ENCODE measurements at places on chromosomes 12 and 14.
A peak's percentile ranks its signal among the peaks of the same experiment; 100 is the strongest.

DNA sequence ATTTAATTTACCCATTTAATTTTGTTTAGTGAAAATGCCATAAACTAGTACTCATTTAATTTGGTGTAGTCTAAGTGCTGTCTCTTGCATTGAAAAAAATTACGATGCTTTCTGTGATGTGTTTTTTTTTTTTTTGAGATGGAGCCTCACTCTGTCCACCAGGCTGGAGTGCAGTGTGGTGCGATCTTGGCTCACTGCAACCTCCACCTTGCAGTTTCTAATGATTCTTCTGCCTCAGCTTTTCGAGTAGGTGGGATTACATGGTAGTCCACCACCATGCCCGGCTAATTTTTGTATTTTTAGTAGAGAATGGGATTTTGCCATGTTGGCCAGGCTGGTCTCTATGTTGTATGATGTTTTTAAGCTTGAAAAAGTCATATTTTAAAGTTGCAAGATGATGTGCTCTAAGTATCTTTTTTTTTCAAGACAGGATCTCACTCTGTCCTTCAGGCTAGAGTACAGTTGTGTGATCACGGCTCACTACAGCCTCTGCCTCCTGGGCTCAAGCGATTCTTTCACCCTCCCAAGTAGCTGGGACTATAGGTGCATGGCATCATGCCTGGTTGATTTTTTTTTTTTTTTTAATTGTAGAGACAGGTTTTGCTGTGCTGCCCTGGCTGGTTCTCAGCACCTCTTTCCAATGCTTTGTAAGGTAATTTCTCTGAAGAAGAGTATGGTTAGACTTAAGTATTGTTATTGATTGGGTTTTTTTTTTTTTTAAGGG, 8.6 kb downstream of the LRRC10 start:
- DNase-seq: no peak

- no peak for DNase-seq
These were observed 150.0 kb downstream of the CRADD start for GRCh38 chr12:93827179-93827578.

GRCh38 chr12:78028426-78028825, 197.7 kb downstream of the NAV3 start:
- DNase-seq: no peak

DNA sequence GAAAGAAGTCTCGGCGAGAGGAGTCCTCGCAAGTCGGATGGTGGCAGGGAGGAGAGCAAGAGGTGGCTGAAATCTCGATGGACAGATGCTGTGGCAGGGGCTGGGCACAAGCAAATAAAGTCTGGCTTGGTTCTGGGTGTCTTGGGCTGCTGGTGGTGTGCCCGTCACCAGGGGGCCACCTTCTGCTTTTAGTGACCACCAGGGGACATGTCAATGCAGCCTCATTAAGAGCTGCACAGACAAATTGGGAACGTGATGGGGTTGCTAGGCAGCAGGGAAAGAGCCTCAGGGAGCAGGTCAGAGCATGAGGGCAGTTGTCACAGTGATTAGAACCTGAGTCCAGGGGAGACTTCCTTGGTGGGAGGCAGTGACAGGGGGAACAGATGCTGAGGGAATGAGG, 44.0 kb downstream of the LRRC74A start:
- DNase-seq: no peak

GRCh38 chr12:59494617-59495016, 101.2 kb upstream of the SLC16A7 start:
- no peak for DNase-seq

- no peak for DNase-seq
These were observed 3.4 kb downstream of the NTS start for GRCh38 chr12:85877459-85877858.

- DNase-seq: no peak
These were observed 383.3 kb downstream of the C12orf75 start for GRCh38 chr12:105713606-105714305.

GRCh38 chr12:68497702-68498101, 113.0 kb upstream of the RAP1B start:
- no peak for DNase-seq

DNA sequence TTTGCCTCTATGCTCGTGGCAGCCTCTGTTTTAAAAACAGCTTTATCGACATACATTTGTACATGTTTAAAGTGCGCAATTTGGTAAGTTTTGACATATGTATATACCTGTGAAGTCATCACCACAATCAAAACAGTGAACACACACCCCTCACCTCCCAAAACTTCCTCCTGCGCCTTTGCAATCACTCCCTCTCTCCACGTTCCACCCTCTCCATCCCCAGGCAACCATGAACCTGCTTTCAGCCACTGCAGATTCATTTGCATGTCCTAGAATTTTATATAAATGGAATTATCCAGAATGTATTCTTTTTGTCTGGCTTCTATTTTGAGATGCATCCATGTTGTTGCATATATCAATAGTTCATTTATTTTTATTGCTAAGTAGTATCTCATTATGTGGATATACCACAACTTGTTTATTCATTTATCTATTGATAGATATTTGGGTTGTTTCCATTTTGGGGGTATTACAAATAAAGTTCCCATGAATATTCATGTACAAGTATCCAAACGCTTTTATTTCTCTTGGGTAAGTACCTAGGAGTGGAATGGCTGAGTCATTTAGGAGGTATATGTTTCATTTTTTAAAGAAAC, 15.5 kb upstream of the CHGA start:
- DNase-seq: no peak

DNA sequence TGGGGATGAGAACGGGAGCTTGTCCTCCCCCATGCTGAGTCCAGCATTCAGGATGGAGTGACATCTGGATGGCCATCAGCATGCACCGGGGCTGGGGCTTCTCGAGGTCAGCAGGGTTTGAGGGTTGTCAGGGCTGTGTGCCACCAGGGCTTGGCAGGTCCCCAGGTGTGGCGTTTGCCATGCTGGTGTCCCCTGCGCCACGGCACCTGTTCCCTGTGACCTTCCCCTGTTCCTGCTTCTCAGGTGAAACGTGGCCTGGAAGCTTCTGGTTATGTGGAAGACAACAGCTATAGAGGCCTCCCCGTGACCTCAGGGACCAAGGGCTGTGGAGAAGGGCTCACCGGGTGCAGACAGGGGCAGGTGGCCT, 152.4 kb downstream of the KIF26A start:
- no peak for DNase-seq

DNA sequence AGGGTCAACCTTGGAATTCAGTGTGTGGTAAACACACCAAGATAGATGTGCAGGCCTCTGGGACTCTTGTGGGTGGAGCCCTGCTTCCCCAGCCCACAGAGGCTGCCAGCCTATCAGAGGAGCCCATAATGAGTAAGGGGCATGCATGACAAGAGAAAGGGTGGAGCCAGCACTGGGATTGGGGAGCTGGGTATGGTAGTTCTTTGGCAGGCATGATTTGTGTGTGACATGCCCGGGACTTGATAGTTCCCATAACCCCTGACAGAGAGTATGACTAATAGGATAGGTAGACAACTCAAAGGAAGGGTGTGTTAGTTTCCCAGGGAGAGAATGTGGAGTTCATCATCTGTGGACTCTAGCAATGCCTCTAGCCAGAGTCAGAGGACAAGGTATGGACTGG, 143.0 kb downstream of the EMP1 start:
- no peak for DNase-seq

DNA sequence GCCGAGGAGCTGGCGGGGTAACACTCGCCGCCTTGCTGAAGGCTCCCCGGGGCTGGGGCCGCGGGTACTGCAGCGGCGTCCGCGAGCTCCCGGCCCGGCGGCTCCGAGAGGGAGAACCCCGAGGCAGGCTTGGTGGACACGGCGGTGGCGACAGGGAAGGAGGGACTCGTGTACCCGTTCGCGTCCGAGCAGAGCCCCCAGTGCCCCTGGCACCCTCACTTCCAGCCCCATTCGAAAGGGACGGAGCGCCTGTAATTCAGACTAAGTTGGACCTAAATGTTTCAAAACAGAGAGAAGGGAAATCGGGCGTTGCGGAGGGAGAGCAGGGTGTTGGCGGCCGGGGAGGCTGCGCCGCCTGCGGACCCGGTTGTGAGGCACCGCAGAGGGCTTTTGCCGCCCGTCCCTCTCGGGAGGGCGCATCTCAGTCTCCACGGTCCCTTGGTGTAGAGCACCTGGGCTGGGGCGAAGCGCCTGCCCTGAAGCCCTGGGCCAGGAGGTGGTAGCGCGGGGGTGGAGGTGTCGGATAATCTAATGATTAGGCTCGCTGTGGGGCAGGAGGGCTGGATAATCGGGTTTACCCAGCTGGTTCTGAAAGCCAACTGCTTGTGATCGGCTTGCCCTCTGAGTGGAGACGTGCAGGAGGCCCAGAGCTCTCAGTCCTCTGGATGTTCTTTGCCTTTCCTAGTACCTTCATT, 771 bp downstream of the DAAM1 start:
- DNase-seq: peak; percentile 30

DNA sequence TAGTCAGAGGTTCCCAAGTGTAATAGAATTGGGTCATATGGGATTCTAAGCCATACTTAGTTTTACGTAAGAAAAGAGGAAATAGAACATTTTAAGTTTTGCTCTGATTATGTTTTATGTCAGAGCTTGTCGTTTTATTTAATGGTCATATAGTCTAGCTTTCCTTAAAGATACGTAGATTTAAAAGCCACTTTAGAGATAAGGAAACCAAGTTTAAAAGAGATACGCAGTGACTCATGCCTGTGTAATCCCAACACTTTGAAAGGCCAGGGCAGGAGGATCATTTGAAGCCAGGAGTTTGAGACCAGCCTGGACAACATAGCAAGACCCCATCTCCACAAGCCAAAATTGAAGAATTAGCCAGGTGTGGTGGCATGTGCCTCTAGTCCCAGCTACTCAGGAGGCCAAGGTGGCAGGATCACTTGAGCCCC, 19.5 kb downstream of the MAPK1IP1L start:
- no peak for DNase-seq

DNA sequence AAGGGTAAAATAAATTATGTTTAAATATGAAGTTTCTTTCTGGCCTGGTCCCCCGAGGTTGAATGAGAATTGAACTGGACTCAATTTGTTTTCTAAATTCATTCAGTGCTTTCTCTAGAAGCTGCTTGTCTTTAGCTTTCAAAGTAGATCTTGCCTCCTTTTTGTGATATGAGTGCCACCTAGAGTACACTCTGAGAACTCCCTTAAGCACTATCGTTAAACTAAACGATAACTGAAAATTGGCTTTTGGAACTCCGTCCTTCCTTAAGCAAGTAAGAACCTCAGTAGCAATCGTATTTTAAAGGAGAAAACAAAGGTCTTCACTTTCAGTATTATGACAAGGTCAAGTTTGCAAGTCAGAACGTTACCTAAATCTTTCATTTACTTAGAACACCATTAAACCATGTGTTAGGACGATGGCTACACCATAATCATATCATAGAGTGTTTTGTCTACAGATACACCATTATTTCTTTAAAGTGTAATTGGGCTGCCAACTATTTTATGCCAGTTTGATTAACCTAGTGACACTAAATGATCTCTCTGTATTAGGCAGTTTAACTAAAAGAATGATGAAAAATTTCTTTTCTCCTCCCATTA, 364.8 kb downstream of the SNAPC1 start:
- no peak for DNase-seq

DNA sequence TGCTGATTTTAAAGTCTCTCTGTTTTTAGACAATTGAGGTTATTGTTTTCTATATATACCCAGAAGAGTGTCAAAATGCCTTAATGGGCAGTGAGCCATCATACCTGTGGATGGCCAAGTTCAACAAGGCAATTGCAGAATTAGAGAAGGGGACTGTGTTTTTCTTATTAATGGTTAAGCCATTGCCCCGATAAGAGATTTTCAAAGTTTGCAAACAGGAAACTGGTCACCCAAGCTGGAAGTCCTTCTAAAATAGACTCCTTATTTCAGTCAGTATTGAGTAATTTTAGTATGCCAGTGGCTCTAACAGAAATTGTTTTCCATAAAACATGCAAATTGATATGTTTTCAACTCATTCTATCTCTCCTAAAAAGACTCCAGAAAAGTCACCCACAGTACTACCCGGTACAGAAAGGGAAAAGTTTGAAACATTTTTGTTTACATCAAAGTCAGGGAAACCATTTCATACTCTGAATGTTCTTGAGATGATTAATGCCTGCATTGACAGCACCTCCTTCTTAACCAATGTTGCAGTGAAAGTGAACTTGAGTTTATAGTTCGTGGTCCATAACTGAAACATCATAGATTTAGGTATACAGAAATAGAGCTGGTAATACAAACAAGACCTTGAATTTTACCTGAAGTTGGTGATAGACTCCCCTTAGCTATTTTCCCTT, 191.1 kb downstream of the TMX1 start:
- DNase-seq: no peak

- DNase-seq: no peak
These were observed 266.0 kb downstream of the FBXL14 start for GRCh38 chr12:1328391-1328790.

- no peak for DNase-seq
These were observed 14.1 kb upstream of the NOP2 start for GRCh38 chr12:6582196-6582595.

DNA sequence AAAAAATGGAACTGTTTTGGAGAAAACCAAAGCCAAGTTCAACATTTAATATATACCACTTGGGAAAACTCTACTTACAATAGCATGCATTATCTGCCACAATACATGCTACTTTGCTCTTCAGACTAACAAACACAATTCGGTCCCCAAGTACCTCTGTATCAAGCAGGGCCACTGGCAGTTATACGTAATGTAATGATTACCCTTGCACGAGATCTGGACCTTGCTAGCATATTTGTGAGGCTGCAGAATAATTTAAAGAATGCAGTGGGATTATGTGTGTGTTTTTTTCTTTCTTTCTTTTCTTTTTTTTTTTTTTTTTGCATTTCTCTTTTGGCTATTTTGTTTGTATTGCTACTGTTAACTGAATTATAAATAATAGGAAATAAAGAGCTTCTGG, 22.8 kb upstream of the PYGL start:
- no peak for DNase-seq

- no peak for DNase-seq
These were observed 398.1 kb downstream of the ZFP36L1 start for GRCh38 chr14:68394764-68395143.

DNA sequence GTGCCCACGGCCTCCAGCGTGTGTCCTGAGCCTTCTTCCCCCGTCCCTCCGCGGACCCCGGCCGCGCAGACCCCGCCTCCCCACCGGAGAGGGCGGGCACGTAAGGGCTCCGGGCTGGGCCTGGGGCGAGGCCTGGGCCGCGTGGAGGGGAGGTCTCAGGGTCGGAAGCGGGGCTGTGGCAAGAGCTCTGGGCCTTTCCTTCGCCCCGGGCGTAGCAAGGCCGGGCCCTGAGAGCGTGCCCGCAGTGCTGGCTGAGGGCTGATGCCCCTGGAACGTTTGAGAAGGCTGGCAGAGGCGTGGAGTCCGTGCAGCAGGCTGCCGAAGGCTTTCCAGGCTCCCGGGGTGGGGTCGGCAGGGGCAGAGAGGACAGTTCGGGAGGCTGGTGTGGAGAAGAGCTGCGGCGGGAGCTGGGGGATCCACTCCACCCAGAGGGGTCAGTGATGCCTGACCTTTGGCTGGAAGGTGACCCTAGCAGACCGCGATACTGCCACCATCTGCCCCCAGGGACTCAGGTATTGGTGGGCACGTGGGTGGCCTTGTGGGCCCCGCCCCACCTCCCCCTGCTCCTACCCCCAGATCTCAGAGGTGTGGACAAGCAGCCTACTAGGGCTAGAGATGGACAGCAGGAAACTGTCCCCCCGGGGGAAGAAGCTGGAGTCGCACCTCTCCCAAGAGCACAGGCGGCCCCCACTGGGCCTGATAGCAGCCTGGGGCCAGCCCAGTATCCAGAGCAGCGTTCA, 558 bp downstream of the TEX22 start:
- no peak for DNase-seq
